ENCODE measurements at places on chromosomes 2 and 18. TPM values are rescaled to one million over a fixed set of nuclear protein-coding genes. Genes with fewer than 3 reads are reported as not detected.
A peak's percentile ranks its signal among the peaks of the same experiment; 100 is the strongest.

- no peaks in the 10 kb centered on the region for H3K27me3 ChIP-seq
- no peak for DNase-seq
- no peak overlapping the region for H3K27ac ChIP-seq
Observed at GRCh38 chr2:37623406-37623805, 48.0 kb downstream of the CDC42EP3 start.

GRCh38 chr18:37845498-37845897 is 279.9 kb upstream of the CELF4 start:
- no peaks in the 10 kb centered on the region for H3K27me3 ChIP-seq
- H3K36me3 ChIP-seq = no peaks in the 10 kb centered on the region
- no peak overlapping the region for H3K4me3 ChIP-seq
- H3K27ac ChIP-seq = no peak overlapping the region
- no peaks in the 10 kb centered on the region for H3K4me1 ChIP-seq

DNA sequence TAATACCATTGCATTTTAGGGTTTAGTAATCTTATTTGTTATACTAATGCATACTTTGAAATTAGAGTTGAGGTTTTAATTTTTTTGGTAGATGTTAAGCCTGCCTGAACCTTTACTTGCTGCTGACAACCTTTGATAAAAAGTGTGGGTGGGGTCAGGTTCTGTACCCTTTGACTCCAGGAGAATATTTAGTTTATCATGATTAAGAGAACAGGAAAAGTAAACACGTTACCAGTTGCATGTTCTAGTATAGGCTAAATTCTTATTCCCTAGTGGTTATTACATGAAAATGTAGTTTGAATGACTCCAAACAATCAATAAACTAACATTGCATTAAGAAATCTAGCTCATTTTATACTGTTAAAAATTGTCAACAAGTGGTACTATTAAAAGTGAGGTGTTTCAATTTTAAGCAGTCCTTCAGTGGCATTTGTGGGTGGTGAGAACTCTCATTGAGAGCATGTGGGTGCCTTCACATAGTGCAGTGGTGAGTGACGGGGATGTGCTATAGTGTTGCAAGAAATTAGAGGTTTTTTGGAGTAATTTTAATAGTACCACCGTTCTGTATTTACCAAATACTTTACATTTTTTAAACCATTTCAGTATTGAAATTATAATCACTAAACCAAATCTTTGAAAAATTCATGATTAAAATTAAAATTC is 29.9 kb downstream of the PHLPP1 start:
- no peak for DNase-seq
- no peaks in the 10 kb centered on the region for H3K36me3 ChIP-seq
- H3K4me1 ChIP-seq = peaks cover 6% of the 10 kb centered on the region
- H3K27ac ChIP-seq = no peak overlapping the region
- H3K4me3 ChIP-seq = no peak overlapping the region
- H3K27me3 ChIP-seq = no peaks in the 10 kb centered on the region

DNA sequence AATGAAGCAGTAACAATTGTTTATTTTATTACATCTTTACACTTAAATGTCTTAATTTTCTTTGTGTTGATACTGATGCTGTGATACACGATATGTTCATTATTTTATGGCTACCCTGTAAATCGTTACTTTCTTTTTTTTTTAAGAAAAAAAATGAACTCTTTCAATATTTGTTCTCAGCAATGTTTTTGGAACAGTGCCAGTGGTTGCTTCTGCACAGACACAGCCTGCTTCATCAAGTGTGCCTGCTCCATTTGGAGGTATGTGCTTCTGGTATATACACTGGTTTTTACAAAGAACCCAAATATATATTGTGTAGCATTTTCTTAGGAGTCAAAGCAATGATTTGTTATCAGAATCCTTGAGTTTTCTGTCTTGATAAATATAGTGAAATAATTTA is 62.2 kb upstream of the SCYGR2 start:
- DNase-seq = no peak
- no peaks in the 10 kb centered on the region for H3K4me1 ChIP-seq
- H3K4me3 ChIP-seq = no peak overlapping the region
- no peak overlapping the region for H3K27ac ChIP-seq
- peaks cover 10% of the 10 kb centered on the region for H3K36me3 ChIP-seq

DNA sequence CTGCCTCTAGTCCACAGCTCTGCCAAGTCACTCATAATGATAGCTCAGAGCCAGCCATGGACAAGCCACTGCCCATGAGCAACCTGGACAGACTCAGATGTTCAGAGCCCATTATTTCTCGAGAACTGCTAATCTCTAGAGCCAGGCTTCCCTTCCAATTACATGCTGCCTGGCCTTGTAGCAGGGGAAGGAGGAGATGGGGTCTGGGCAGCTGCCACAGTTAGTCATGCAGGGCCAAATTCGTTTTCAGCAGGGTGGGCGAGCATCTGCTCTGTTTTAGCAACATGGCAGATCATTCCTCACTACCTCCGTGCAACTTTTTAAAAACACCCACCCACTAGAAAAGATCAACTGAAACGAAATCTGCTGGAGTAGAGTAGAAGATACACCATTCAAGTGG is 141.8 kb downstream of the MYO5B start:
- H3K27me3 ChIP-seq = no peaks in the 10 kb centered on the region
- H3K36me3 ChIP-seq = no peaks in the 10 kb centered on the region
- H3K4me1 ChIP-seq = no peaks in the 10 kb centered on the region

DNA sequence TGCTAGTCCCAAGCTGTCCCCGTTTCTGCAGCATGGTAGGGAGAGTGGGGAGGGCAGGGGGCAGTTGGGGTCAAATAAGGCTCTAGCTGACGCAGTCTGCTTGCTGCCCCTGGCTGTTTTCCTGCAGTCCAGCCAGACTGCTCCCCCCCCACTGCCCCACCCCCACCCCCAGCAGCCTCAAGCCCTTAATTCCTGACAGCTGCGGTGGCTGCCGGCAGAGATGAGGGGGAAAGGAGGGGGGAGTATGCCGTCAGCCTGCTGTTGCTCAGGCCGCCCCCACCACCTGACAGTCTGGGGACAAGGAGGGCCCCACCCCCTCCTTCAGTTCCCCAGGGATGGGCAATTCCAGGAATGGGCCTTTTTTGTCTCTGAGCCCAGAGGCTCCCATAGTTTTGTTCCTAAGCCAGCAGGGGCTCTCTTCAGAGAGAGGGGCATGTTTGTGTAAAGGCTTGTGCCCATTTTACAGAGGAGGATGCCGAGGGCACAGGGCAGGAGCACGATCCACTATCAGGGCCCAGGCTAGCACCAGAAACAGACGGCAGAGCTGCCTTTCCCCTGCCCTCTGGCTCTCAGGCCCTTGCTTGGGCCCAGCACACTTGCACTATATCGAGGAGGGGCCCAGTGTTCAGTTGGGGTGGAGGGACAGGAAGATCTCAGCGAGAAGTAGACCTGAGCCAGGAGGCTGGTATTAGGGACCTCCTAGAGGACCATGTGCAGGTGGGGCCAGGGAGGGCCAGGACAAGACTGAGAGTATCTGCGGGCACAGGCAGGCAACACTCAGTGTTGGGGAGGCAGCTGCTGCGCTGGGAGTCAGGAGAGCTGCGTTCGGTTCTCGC is 1.5 kb upstream of the WNT10A start:
- no peak overlapping the region for H3K27ac ChIP-seq
- no peak overlapping the region for H3K4me3 ChIP-seq
- H3K4me1 ChIP-seq = peaks cover 12% of the 10 kb centered on the region
- H3K27me3 ChIP-seq = peaks cover 44% of the 10 kb centered on the region
- H3K36me3 ChIP-seq = no peaks in the 10 kb centered on the region

- no peak overlapping the region for H3K27ac ChIP-seq
- H3K27me3 ChIP-seq = no peaks in the 10 kb centered on the region
- H3K4me1 ChIP-seq = peaks cover 2% of the 10 kb centered on the region
- DNase-seq = no peak
- H3K4me3 ChIP-seq = no peak overlapping the region
Observed at GRCh38 chr2:15191789-15192188, 369.3 kb downstream of the NBAS start.

DNA sequence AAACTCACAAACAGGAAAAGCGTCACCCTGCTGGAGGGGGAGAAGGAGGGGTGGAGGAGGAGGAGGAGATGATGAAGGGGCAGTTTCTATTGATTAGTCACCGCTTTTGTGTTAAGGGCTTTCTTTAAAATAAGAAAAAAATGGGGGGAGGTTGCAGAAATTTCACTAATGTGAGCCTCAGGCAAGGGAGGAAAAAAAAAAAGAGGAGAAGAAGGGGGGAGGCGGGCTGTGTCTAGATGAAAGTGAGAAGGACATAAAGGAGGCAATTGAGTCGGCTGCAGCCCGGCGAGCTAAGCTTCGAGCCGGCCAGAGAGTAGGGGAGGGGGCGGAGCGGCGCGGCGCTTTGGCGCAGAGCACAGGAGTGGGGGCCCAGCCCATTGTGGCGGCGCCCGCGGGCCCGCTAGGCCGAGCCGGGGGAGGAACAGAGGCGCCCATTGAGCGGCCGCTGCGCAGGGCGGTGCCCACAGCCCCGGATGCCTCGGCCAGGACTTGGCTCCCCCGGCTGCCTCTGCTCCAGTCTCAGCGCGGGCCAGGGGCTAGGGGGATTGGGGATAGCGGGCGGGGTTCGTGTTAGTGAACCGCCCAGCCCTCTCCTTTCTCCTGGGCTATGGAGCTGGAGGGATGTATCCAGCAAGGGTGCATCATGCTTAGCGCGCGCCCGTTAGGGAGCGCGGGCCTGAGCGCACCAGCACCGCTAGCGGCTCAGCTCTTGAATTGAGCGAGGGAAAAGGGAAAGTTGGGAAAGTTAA is 7.9 kb downstream of the PAX3 start:
- H3K4me3 ChIP-seq = no peak overlapping the region
- H3K27ac ChIP-seq = no peak overlapping the region
- DNase-seq = peak; percentile 58

GRCh38 chr2:19702267-19702666 is 199.5 kb downstream of the TTC32 start:
- H3K36me3 ChIP-seq = no peaks in the 10 kb centered on the region
- no peak overlapping the region for H3K27ac ChIP-seq
- H3K4me1 ChIP-seq = no peaks in the 10 kb centered on the region

DNA sequence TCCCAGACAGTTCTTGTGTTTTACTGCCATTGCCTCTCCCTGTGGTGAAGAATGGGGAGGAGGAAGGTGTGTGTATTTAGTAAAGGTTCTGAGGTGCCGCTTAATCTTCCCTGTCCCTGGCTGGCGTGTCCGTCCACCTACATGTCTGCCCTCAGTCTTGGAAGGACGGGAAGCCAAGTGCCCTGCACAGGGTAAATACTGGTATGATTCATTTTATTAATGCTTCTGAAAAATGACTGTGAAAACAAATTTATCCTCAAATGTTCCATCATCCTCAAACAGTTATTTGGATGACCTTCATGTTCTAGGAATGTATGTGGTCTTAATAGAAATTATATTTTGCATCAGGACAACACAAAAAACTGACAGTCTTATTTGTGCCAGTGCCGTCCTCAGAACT is 6.6 kb downstream of the EPAS1 start:
- H3K4me3 ChIP-seq = no peak overlapping the region
- DNase-seq = no peak
- no peak overlapping the region for H3K27ac ChIP-seq
- H3K4me1 ChIP-seq = peaks cover 26% of the 10 kb centered on the region
- H3K27me3 ChIP-seq = peaks cover 16% of the 10 kb centered on the region

GRCh38 chr18:7066965-7067555 is 50.5 kb downstream of the LAMA1 start:
- no peaks in the 10 kb centered on the region for H3K27me3 ChIP-seq
- no peaks in the 10 kb centered on the region for H3K36me3 ChIP-seq
- no peak overlapping the region for H3K27ac ChIP-seq
- peaks cover 15% of the 10 kb centered on the region for H3K4me1 ChIP-seq
- no peak for DNase-seq
- H3K4me3 ChIP-seq = no peak overlapping the region

DNA sequence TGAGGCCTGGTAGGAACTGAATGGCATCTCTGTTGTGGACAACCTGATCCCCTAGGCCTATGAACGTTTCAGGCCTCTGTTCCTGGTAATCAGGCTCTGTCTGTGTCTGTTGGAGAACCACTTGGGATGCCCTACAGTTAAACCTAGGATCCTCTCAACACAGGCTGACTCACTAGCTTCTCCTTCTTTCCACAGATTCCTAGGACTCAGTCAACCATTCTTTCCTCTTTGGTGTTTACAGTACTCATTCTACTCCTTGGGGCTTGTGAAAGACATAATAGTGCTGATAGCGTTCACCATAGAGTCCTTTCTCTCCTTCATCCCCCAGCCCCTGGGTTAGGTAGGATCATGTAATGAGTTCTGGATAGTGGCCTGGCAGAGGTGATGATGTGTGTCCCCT is 544.3 kb downstream of the METTL4 start:
- H3K27me3 ChIP-seq = no peaks in the 10 kb centered on the region
- no peak overlapping the region for H3K27ac ChIP-seq
- no peak overlapping the region for H3K4me3 ChIP-seq
- no peaks in the 10 kb centered on the region for H3K4me1 ChIP-seq
- DNase-seq = no peak

DNA sequence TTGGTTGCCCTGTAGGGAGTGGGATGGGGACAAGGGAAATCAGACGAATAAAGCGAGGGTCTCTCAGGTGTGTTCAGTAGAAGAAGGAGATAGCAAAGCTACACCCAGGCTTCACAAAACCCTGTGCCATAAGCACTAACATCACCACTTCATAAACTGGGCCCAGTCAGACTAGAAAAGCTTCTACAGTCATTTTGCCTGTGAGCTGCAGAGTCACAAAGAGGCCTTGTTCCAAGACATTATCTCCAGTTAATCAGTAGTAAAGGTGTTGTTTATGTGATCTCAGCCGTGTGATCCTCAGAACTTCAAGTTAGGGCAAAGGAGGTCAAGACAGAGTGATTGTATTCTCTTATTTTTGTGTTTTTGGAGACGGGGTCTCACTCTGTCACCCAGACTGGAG is 148.0 kb downstream of the GALR1 start:
- DNase-seq = no peak
- no peak overlapping the region for H3K27ac ChIP-seq
- H3K27me3 ChIP-seq = no peaks in the 10 kb centered on the region
- no peaks in the 10 kb centered on the region for H3K4me1 ChIP-seq
- H3K36me3 ChIP-seq = no peaks in the 10 kb centered on the region

GRCh38 chr2:157364257-157364974 is 38.8 kb upstream of the ERMN start:
- no peaks in the 10 kb centered on the region for H3K27me3 ChIP-seq
- no peaks in the 10 kb centered on the region for H3K36me3 ChIP-seq
- no peak overlapping the region for H3K4me3 ChIP-seq
- no peaks in the 10 kb centered on the region for H3K4me1 ChIP-seq

DNA sequence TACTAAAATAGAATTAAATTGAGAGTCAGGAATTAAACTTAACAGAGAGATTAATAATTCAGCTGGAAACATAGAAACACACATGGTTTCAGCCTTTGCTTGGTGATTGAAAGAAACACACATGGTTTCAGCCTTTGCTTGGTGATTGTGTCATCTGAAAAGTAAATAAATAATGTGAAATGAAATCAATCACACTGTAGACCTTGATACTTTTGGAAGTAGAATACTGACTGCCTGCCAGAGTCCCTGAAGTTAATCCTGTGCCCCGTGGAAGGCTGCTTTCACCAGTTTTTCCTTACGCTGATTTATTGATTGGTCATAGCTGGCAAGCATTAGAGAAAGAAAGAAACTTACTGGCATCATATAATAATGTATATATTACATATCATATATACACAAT is 1252.7 kb upstream of the FAM98A start:
- no peak overlapping the region for H3K27ac ChIP-seq
- H3K4me3 ChIP-seq = no peak overlapping the region
- H3K4me1 ChIP-seq = no peaks in the 10 kb centered on the region
- H3K36me3 ChIP-seq = no peaks in the 10 kb centered on the region
- no peak for DNase-seq
- H3K27me3 ChIP-seq = no peaks in the 10 kb centered on the region

IL18RAP gene
- 2.0 TPM for total RNA-seq

HTR2B gene
- total RNA-seq = 3.0 TPM

ABCG5 gene
- not detected for total RNA-seq

ADGRF3 gene
- 0.94 TPM for total RNA-seq

SMAD7 gene
- 32.6 TPM for total RNA-seq

ANKRD12 gene
- total RNA-seq = 81.8 TPM

NT5DC4 gene
- not detected for total RNA-seq

SOWAHC gene
- total RNA-seq = 11.8 TPM

CDKL4 gene
- total RNA-seq = 1.2 TPM

ZNF804A gene
- 0.19 TPM for total RNA-seq

EML6 gene
- total RNA-seq = 3.1 TPM

SLC9A4 gene
- 2.8 TPM for total RNA-seq

PARD6G gene
- 1.9 TPM for total RNA-seq
